ENCODE measurements at places on chromosomes 16 and 17.

DNA sequence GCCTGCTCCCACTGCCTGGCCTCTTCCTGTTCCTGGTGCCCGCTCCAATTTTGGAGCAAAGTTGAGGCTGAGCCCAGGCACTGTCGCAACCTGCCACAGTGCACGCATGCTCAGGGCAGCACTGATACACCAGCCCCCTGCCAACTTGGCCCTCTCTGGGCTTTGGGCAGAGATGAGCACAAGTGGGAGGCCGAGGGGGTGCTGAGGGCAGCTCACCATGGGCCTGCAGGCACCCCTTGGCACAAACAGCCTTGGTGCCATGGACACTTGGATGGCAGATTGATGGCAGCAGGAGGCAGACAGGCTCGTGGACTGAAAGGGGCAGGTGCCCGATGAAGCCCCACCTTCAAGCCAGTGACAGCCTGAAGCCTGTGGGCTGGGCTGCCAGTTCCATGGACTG lies 42.9 kb downstream of the PIGL start:
- DNase-seq = no peak

- DNase-seq = no peak
Measured at GRCh38 chr16:68478526-68479250, 30.4 kb upstream of the SMPD3 start.

- DNase-seq = no peak
Measured at GRCh38 chr17:79990704-79991103, 45.0 kb downstream of the TBC1D16 start.

- DNase-seq = no peak
Measured at GRCh38 chr17:65800655-65801054, 239.2 kb upstream of the AXIN2 start.

DNA sequence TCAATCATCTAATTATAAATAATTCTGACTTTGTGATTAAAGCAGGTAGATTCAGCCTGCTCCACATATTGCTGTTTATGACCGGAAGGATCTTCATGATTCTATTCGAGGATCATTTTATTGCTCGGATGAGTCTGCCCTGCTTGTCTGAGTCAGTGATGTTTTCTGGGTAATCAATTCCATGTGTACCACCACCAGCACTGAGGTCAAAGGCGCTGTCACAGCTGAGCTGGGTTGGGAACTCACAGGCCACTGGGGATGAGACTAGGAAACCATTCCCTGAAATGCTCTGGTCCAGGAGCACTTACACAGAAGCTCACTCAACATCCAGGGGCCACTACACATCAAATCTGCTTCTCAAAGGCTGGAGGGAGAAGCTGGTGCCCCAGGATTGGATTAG lies 30.4 kb upstream of the ERN1 start:
- DNase-seq = no peak

DNA sequence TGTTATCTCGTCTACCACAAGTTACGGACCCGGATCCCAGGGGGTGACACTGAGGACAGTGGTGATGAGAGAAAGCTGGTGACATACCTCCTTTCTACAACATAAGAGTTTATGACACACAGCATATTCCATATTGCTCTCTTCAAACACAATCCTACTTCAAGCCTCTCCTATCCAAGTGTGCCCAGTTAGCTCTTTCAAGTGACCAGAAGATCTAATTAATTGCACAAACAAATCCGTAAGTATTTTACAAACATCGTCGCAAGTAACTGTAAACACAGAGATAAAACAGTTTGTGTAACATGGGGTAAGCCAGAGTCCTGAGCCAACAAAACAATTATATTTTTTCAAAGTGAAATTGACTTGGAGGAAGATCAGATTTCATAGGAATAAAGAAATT lies 235.0 kb downstream of the CHD9NB start:
- no peak for DNase-seq

GRCh38 chr17:37160944-37161343 lies 212.2 kb downstream of the AATF start:
- DNase-seq = no peak

DNA sequence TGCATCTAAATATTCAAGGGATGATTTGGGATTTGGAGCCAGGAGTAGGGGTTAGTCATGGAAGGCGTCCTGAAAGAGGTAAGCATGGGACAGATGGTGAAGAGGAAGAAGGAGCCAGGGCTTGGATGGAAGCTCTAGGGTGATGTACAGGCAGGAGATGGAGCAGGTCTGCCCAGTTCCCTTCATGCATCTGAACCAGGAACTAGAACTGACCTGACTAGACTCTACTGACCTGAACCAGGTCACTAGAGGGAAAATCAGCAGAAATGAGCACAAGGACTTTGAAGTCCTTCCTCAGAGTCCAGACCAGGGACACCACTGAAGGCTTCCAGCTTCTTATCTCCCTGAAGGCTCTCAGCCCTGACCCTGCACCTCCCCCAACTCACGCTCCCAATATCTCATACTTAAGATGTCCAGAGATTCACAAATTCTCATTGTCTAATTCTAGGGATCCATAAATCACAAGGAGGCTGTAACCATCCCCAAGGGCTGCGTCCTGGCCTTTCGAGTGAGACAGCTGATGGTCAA lies 8.3 kb downstream of the GSDMA start:
- no peak for DNase-seq

- DNase-seq = no peak
Measured at GRCh38 chr17:6279659-6280058, 155.3 kb downstream of the AIPL1 start.
